Activated effector memory CD4-positive, alpha-beta T cell treated with anti-CD3 and anti-CD28 coated beads, Interleukin-2, amount 50 U/mL, for 16 hours (primary cell): ENCODE measurements at places on chromosomes 7 and 10.

DNA sequence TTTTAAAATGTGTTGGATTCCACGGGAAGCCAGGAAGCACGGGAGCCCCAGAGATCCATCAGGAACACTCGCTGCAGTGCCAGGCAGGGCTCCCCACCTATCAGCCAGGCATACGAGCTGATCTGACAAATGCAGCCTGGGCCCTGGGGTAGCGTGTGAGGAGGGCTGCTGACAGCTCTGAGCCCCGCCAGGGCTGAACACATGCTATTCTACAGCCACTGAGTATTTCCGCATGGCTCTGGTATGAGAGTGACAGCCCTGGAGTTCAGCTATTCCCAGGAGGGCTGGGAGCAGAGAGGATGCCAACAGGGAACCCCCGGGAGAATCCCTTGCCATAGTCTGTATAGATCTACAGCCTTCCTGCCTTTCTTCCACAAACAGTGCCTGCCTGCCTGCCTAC lies 237.3 kb upstream of the ZMIZ1 start:
- no peak for DNase-seq

DNA sequence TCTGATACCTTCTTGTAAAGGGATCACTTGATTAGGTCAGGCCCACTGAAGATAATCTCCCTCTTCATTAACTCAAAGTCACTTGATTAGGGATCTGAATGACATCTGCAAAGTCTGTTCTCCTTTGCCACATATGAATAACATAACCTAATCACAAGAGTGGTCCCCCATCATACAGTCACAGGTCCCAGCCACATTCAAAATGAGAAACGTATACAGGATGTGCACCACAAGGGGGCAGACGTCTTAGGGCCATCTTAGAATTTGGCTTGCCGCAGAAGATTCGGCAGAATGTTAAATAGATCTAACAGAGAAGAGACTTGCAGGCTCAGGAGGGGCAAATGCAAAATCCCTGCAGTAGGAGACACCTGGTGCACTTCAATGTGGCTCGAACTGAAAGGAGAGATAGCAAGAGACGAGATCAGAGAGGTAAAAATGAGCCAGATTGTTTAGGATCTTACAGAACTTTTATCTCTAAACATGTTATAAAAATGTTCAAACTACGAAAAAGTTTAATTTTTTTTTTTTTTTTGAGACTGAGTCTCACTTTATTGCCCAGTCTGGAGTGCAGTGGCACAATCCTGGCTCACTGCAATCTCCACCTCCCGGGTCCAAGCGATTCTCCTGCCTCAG lies 10.4 kb upstream of the SMC3 start:
- DNase-seq = peak; percentile 88

DNA sequence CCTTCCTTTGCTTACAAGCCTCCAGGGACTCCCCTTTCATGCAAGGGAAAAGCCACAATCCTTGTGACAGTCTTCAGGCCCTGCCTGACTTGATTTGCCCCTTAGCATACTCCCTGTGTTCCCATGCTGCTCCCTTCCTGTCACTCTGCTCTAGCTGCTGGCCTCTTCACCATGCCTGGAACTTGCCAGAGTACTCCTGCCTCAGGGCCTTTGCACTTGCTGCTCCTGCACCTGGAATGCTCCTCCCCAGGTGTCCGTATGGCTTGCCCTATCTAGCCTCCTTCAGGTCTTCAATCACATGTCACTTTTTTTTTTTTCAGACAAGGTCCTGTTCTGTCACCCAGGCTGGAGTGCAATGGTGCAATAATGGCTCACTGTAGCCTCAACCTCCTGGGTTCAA lies 22.8 kb upstream of the GOLGA7B start:
- DNase-seq = no peak

- no peak for DNase-seq
Measured at GRCh38 chr10:95792211-95792780, 36.3 kb downstream of the ENTPD1 start.

- no peak for DNase-seq
Measured at GRCh38 chr10:10367264-10367663, 650.4 kb upstream of the CELF2 start.

GRCh38 chr10:68955355-68955831 lies 577 bp upstream of the DDX21 start:
- DNase-seq = peak; percentile 67
